Thyroid gland (tissue), 4 donors: ENCODE measurements at places on chromosomes 2 and 18.
A peak's percentile ranks its signal among the peaks of the same experiment; 100 is the strongest.

DNA sequence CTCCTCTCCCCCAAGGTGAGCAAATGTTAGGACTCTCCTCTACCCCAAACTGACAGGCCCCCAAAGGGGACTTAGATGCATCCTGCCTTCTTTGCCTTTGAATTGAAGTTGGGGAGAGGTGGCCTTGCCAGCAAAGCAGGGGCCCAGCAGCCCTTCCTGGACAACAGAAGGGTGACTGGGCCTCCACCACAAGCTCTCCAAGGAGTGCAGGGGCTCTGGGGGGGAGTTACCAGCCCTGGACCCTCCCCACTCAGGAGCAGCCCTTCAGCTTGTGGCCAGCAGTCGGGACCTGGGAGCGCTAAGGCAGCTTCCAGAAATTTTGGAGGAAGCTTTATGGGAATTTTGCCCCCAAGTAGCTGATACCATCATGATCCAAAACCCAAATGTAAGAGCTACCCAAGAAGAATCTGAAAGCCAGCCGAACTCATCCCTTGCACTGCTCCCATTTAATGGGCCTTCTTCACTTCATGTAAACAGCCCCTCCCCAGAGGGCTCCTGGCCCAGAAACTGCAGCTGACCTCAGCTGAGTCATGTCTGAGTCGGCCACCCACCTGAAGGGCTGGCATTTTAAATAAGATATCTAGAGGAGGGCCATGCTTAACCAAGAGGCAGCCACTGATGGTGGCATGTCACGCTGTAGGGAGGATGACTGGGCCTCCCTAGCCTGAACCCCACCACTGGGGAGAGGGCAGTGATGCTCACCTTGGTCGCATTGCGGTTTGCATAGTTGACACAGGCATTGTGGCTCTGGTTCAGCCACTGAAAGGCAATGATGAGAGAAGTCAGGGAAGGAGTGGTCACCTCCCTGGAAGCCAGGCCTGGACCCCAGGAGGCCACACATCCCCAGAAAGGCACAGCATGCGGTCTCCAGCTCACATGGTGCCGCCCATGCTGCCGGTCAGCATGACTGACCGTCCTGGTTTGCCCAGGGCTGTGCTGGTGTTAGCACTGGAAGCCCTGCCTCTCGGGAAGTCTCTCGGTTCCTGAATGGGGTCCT is 71.5 kb downstream of the SFXN5 start:
- DNase-seq: no peak

GRCh38 chr2:190340369-190340768 is 3.0 kb upstream of the INPP1 start:
- no peak for DNase-seq

DNA sequence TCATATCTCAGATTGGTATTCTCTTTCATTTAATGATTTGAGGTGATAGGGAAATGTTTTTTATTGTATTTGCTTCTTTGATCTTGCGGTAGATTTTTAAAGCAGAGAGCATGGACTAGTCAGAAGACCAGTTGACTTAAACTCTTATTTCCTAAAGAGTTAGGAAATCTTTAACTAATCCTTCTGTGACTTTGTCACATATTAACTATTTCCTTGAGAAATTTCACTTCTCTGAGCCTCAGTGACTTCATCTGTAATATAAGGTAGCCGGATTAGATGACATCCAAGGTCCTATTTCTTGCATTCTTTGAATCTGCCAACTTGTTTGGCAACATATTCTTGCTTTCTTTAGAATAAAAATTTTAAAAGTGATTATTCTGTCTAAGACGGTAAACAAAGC is 55.6 kb downstream of the MTX2 start:
- no peak for DNase-seq

- no peak for DNase-seq
These were observed 57.9 kb downstream of the COL4A3 start for GRCh38 chr2:227222292-227222691.

- no peak for DNase-seq
These were observed 82.6 kb downstream of the HDAC4 start for GRCh38 chr2:239318151-239318611.

DNA sequence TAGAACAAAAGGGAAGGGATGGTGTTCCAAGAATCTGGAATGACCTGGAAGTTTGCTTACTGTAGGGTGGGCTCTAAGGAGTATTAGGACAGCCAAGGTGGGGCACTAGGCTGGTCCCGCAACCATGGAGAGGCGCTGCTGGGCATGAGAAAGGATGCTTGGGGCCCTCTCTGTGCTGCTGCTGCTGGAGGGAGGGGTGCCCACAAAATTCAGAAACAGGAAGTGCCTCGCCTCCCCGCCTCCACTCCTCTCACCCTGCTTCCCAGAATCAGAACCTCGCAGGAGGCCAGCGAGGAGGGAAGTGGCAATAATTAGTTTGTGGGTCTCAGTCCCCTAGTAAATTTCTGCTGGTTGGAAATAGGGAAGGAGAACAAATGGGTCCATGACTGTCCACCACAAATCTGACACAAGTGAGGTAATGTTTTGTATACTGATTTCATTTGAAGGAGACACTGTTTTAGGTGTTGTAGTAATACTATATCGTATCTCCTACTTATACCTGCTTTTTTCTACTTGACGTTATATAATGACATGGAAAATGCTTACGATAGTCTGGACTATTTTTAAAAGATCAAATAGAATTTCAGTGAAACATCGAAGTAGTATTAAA is 7.9 kb upstream of the PDCL3 start:
- no peak for DNase-seq

DNA sequence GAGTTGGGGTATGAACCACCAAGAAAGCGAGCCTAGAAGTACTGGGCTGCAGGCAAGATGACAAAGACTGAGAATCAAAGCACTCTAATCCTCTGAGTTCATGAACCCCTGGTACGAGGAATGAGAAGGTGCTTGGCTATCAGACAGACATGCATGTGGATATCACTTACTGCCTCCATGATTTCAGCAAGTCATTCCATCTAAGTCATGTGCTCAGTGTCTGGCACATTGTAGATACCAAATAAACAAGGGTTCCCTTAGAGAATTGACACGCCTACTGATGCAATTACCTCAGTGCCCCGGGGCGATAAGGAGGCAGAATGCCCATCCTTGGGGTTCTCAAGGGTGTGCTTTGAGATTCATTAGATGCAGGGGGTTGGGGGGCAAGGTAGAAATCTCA is 125.6 kb upstream of the PKDCC start:
- no peak for DNase-seq

DNA sequence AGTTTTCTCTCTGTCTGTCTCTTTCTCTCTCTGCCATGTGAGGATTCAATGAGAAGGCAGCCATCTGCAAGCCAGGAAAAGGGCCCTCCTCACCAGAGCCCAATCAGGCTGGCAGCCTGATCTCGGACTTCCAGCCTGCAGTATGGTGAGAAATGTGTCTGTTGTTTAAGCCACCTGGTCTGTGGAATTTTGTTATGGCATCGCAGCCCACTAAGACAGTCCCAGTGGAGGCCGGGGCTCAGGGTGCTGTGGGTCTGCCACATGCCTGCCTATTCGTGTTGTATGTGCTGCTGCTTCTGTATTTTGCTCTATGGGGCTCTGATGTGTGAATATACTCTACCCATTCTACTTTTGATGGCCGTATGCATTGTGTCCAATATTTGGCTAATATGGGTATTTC is 139.0 kb upstream of the HS6ST1 start:
- DNase-seq: no peak

- no peak for DNase-seq
These were observed 1116.2 kb downstream of the SUCLG1 start for GRCh38 chr2:83342860-83343329.

- no peak for DNase-seq
These were observed 79.0 kb downstream of the ACVR2A start for GRCh38 chr2:147923846-147924245.

- no peak for DNase-seq
These were observed 550.1 kb upstream of the DCC start for GRCh38 chr18:51789871-51790270.

- peak; percentile 49 for DNase-seq
These were observed 44.8 kb downstream of the RMP24 start for GRCh38 chr18:36017232-36017631.

DNA sequence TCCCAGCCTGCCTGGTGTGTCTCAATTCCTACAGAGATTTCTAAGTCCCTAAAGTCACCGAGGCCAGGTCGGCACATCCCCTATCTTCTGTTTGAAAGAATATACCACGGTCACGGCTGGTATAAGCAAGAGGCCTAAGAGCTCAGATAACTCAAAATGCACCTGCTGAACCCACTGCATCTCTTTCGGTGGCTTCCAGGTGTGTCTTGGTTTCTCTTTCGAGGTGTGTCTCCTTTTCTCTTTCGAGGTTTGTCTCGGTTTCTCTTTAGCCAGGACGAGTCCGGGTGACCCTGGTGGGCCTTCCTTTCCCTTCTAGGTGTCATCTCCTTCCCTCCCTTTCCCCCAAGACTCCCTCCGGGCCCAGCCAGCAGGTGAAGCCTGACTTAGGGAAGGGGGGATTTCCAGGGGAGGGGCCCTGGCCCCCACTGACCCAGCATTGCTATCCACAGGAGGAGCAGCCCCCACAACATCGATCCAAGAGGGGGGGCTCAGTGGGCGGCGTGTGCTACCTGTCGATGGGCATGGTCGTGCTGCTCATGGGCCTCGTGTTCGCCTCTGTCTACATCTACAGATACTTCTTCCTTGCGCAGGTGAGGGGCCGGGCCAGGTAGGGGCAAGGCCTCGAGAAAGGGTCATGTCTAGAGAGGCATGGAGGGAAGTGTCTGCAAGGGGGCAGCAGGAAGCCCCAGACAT is 8.4 kb downstream of the ITM2C start:
- no peak for DNase-seq

- DNase-seq: peak; percentile 64
These were observed 2.4 kb upstream of the DTNA start for GRCh38 chr18:34707670-34708069.

DNA sequence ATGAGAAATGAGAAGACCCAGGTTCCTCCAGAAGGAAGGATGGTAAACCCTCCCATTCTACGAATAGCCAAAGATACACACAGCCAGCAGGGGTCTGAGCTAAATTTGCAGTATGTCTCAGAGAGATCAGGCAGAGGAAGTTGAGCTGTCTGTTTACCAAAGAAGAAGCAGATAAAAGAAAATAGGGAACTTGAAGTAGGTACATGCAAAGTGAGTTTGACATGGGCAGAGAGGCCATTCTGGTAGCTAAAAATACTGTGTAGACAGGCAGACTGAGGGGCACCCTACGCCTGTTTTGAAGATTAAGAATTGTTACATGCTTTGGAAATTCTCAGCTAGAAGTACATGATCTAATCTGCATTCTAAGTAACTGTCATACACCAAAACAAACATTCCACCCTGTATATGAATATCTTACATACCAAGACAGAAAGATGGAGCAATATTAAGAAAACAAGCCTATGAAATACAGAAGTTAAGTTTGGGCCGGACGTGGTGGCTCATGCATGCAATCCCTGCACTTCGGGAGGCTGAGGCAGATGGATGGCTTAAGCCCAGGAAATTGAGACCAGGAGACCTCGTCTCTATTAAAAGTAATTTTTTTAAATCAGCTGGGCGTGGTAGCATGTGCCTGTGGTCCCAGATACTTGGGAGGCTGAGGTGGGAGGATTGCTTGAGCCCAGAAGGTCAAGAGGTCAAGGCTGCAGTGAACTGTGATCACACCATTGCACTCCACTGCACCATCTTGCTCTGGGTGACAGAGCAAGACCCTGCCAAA is 157.9 kb downstream of the ANKRD44 start:
- no peak for DNase-seq

- no peak for DNase-seq
These were observed 130.5 kb downstream of the DSEL start for GRCh38 chr18:67386032-67386431.

GRCh38 chr2:226760412-226761194 is 39.0 kb downstream of the IRS1 start:
- DNase-seq: no peak

GRCh38 chr2:85810371-85811179 is 56.8 kb downstream of the ATOH8 start:
- peak; percentile 78 for DNase-seq

- DNase-seq: no peak
These were observed 23.4 kb downstream of the NR4A2 start for GRCh38 chr2:156309167-156309566.

- DNase-seq: no peak
These were observed 197.7 kb downstream of the ALPK2 start for GRCh38 chr18:58431215-58431614.

DNA sequence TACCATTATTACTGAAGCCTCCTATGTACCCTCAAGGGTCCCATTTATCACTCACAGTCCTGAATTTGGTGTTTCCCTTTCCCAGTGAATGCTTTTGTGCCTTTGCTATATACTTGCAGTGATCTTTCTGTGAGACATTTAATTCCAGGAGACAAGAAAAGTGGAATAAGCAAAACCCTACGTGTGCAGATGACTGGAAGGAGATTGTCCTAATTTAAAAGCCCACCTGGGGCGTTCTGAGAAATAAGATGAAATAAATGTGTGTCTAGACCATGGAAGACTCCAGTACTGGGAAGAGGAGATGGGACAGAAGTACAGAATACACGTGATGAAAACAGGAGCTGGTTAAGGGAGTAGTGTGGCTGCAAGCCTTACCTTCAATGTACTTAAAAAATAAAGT is 19.3 kb downstream of the TYMS start:
- DNase-seq: no peak

DNA sequence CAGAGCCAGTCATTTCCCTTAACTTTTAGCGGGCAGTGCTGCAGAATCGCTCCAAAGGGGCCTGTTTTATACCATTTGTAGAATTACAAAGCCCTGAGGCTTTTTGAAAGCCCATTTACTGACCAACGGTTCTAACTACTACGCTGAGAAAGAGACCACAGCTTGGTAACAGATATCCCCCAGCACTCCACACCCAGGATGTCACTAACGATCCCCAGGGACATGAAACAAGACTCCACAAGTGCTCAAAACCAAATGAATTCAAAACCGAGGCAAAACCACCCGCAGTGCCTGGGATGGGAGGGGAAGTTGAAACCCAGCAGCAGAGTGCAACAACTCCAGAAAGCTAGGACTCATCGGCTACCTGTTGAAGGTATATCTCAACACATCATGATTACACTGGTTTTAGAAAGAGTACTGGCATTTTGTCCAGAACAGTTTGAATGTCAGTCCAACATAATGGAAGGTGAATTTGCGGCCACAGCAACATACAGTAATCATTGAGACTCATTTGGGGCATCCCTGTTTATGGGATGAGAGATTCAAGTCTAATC is 33.6 kb upstream of the LRP2 start:
- no peak for DNase-seq
